Upper lobe of right lung (tissue), 1 donor: ENCODE measurements at places on chromosomes 7 and 10. TPM values are rescaled to one million over a fixed set of nuclear protein-coding genes. Genes with fewer than 3 reads are reported as not detected.

The PGAM2 gene
- 1.1 TPM for total RNA-seq

The ANKRD2 gene
- 0.98 TPM for total RNA-seq

The INMT gene
- 501 TPM for total RNA-seq

The CYP2C18 gene
- total RNA-seq: 1.1 TPM

DNA sequence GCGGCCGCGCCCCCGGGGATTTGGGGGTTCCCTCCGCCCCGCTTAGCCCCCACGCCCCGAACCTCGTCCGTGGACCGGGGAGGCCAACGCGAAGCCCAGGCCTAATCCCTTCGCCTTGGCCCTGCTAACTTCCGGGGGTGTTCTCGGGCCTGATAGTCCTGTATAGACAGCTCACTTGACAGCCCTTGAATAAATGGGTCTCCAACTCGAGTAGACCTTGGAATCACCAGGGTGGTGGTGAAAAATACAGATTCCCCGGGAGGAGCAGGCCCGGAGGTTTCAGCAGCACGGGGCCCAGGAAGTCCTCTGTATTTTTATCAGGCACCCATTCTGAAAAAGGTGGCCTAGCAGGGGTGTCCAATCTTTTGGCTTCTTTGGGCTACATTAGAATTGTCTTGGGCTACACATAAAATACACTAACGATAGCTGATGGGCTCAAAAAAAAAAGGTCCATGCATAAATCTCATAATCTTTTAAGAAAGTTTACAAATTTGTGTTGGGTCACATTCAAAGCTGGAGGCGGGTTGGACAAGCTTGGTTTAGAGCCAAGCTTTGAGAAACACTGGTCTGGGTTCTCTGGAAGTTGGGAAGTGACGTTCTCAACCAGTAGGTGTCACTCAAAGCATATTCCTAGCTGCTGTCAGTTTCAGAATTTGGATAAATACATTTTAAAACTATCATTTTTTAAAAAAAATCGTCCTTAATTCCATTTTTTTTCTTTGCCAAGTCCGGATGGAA, 221.7 kb downstream of the PHTF2 start:
- no peak for DNase-seq

- DNase-seq: no peak
Measured at GRCh38 chr7:17005271-17005670, 123.5 kb upstream of the AGR3 start.

- DNase-seq: no peak
Measured at GRCh38 chr10:21427804-21428481, 97.5 kb downstream of the SKIDA1 start.

DNA sequence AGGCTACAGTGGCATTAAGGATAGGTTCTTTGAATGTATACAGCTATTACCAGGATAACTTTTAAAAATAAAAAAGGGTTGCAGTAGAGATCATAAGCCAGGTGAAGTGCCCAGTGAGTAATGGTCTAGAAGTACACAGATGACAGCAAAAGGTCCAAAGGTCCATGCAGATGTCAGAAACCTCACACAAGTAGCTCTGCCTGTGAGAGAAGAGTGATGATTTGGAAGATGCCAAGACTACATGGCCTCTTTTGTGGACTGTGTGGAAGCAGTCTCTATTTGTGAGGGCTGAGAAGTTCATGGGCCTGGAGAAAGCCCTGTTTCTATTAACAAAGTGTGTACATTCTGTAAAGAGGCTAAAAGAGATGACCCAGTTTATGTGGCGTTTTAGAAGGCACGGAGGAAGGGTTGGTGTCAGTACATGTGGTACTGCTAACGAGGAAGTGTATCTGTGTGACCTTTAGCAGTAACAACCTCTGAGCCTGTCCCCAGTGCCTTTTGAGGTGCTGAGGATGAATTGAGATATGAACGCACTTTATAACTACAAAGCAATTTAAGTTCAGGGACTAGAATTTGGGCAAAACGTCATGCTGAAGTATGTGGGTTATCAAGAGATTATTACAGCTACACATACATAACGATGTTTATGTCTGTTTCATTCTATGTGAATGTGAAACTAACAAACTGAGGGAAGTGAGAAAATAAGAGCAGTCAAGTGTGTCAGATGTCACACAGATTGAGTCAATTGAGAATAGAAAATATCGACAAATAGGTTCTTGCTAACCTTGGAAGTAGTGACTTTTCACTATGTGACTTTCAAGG, 7.6 kb downstream of the CYCS start:
- DNase-seq: no peak

DNA sequence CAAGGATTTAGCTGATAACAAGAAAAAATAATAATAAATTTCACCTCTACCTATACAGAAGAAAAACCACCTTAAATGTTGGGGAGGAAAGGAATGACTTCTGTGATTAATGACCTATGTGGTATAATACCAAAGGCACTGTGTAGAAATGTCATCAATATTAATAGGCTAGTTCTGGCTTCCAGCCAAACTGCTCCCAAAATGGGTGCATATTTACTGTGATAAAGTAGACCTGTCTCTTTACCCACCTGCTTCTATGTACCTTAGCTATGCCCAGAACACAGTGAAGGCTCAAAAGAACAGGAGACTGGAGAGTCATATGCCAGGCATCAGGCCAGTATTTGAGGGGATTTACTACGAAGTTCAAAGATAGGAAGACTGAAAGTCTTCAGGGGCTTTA, 76.0 kb downstream of the ATE1 start:
- DNase-seq: no peak

DNA sequence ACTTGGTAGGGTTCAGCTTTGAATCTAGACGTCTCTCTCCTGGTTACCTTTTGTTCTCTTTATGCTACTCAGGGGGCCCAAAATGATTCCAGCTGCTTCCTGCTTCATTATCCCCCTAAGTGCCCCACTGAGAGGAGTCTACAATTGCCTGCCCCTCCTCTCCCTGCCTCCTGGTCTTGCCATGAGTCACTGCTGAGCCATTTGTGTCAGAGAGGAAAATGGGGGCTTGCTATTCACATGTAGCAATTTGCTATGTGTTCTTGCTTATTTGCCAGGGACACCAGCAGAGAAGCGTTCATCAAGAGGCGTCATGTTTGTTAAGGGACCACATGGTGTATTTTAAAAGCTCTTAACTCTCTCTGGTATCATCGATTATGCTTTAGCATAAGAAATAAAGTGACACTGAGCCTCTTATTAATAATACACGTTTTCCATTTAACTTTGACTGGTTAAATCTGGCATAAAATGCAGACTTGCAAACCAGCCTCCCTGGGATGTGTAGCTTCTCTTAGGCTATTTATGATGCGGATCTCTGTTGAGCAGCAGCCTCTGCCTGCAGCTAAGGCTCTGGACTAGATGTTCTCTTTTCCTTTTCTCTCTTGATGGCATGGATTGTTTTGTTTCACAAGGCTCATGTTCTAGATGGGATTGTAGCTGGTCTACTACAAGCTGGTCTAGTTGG, 239.3 kb downstream of the AUTS2 start:
- DNase-seq: no peak
